ENCODE measurements at places on chromosomes 1 and 21.

DNA sequence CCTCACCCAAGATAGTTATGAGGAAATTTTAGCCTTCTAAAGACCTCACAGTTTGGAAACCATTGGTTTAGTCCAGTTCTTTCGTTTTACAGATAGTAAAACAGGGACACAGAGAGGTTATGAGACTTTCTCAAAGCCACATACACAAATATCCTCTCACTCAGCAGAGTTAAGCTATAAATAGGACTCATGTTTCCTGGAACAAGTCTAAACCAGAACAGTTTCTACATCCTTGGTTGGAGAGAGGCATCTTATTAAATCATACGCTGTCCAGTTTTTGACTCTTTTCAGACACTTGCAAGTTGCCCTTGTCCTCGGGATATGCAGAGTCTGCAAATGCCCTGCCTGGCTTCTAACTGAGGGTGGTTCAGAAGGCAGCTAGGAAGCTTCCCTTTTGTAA is 462.1 kb upstream of the DEPDC1 start:
- no peak for DNase-seq

DNA sequence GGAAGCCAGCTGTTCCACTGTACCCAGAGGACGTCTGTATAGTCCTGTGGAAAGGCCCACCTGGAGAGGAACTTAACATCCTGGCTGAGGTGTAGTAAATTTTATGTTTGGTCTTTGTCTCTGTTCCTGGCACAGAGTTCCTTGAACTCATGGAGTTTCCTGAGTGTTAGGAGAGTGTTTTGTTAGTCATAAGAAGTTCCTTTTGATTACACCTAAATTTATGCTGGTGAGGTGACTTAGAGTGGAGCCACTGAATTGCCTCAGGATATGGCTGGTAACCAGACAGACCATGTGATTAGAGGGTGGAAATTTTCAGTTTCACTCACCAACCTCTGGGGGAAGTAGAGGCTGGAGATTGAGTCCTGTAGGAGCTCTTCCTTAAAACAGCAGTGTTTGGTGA is 57.9 kb downstream of the RASAL2 start:
- DNase-seq = no peak

DNA sequence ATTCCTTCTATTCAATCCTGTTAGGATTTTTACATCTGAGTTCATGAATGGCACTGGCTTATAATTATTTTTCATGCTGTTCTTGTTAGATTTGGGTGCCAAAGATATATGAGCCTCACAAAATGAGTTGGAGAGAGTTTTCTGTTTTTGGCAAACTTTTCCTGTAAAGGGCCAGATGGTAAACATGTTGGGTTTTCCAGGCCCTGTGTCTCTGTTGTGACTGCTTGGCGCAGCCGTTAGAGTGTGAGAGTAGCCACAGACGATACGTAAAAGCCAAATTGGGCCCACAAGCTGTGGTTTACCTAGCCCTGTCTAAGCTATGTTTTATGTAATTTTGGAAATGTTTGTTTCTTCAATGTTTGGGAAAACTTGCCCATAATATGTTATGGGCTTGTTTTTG is 15.6 kb upstream of the CA6 start:
- DNase-seq = no peak

- no peak for DNase-seq
Measured at GRCh38 chr1:164699815-164700491, 141.0 kb downstream of the PBX1 start.

GRCh38 chr1:212852105-212852688 is 4.7 kb upstream of the SPATA45 start:
- no peak for DNase-seq

GRCh38 chr21:41877901-41878830 is 978 bp downstream of the PRDM15 start:
- DNase-seq = no peak

DNA sequence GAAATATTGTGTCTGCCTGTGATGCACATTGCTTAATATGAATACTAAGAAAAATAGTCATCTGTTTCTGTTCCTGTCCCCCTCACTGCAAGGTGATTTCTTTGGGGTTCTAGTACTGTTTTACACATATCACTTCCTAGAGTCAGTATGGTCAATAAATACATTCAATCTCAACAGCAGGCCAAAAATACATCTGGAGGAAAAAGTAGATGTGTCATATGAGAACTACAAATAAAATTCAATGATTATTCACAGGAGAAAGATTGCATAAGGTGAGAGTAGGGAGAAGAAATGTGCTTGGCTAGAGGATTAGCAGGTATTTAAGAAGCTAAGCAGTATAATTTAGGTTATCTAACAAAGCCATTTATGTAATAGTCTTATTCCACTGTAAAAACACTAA is 45.3 kb upstream of the SAMSN1 start:
- no peak for DNase-seq

DNA sequence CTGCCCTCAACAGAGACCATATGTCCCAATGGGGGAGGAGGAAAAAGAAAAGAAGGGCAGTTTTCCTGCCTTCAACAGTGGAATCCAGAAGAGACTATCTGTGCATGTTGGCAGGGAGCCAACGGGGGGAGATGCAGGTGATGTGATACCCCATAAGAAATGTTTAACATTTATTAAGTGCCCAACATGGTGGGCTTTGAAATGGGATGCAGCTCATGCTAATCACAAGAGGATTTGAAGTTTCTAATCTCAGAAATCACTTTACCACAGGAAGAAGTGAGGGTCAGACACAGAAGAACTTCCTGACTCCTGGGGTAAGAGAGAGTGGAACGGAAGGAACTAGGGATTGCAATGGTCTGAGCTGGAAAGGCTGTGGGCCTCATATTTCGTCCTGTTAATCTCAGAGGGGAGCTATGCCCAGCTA is 16.2 kb downstream of the CSRP1 start:
- no peak for DNase-seq

GRCh38 chr1:64200064-64200463 is 3.4 kb upstream of the UBE2U start:
- no peak for DNase-seq

DNA sequence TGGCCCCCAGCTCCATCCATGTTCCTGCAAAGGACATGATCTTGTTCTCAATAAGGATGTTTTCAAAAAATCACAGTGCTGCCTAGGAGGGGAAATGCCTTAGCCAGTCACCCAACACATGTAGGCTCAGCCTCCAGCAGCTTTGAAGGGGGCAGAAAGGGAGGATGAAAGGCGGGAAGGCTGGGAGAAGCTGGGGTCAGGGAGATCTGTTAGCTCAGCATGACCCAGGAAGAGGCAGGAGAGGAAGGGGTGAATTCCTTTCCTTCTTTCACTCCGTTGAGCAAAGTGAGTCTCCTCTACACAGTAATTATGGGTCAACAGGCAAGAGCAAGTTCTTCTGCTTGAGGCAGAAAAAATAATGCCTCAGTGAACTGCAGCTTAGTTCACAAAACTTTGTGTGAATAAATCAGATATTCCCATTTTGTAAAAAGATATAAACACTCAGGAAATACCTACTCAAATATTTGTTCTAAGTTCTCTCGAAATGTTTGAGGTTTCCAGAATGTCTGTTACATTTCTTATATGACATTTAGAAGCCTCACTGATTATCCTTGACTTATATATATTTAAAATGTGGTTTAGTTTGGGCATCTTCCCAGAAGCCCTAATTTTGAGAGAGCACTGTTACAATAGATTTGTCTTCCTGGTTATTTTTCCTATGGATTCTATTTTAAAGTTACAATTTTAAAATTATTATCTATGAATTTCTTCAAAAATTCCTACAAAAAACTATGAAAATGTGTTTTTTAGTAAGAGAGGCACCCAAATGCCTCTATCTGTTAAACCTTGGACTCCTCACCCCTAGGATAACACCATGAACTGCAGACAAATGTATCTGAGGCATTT is 116.8 kb downstream of the KCNJ6 start:
- DNase-seq = no peak

DNA sequence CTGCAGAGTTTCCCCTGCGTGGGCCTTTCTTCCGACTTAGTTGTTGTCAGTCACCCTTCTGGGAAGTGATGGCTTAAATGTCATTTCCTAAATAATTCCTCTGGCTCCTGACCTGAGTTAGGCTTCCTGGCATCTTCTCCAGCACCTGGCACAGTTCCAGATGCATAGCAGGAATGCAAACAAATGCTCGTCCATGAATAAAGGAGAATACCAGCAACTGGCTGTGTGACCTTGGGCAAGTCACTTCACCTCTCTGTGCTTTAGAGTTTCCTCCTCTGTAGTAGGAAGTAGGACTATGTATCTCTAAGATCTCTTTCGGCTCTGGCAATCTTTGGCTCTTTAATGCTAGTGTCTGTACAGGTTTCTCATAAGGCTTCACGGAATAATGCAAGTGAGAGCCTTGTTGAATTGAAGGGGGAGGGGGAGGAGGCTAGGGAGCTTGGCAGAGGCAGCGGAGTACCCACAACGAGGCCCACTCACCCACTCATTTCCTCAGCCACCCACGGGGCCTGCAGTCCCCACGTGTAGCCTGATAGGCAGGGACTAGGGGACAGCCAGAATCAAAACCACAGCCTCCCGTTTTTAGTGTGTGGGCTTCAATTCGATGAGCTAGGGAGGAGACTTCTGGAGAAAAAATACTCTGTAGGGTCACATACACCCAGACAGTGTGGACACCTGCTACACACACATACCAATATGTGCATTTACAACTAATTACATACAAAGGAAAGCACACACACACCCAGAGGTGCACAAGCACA is 48.1 kb downstream of the TENT5C start:
- DNase-seq = no peak

GRCh38 chr21:31220575-31220974 is 123.5 kb downstream of the TIAM1 start:
- DNase-seq = no peak

GRCh38 chr1:18684303-18684702 is 53.7 kb downstream of the PAX7 start:
- no peak for DNase-seq

GRCh38 chr21:38460171-38460742 is 38.0 kb downstream of the ERG start:
- DNase-seq = no peak

GRCh38 chr21:27681841-27682240 is 715.0 kb upstream of the ADAMTS5 start:
- DNase-seq = no peak

GRCh38 chr1:100896481-100896982 is 642 bp downstream of the SLC30A7 start:
- peak; percentile 23 for DNase-seq

GRCh38 chr1:159925719-159926078 is 392 bp upstream of the TAGLN2 start:
- no peak for DNase-seq

DNA sequence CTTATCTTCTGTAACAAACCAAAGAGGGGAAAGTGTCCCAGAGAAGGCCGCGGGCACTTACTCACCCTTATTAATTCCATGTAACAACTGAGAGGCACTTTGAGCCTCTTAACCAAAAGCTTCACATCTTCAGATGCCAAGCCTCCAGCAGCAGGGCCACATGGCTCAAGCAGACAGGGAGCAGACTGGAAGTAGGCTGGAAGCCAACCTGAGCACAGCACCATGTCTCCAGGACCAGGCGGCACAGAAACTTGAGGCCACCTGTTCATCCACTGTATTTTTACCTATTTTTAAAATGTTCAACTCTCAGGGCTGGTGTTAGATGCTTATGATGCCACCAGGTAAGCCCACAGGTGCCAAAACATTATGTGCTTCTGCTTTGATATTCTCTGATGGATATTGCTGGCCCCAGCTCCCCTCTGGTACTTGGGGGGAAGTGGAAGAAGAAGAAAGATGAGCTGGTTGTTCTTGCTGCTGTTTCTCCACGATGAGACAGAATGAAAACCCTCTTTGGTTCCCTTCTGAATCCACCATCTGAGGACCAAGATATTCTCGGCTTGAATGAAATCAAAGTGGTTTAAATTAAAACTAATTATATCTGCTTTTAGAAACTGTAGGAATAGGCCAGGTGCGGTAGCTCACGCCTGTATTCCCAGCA is 30.6 kb upstream of the SDE2 start:
- DNase-seq = no peak

DNA sequence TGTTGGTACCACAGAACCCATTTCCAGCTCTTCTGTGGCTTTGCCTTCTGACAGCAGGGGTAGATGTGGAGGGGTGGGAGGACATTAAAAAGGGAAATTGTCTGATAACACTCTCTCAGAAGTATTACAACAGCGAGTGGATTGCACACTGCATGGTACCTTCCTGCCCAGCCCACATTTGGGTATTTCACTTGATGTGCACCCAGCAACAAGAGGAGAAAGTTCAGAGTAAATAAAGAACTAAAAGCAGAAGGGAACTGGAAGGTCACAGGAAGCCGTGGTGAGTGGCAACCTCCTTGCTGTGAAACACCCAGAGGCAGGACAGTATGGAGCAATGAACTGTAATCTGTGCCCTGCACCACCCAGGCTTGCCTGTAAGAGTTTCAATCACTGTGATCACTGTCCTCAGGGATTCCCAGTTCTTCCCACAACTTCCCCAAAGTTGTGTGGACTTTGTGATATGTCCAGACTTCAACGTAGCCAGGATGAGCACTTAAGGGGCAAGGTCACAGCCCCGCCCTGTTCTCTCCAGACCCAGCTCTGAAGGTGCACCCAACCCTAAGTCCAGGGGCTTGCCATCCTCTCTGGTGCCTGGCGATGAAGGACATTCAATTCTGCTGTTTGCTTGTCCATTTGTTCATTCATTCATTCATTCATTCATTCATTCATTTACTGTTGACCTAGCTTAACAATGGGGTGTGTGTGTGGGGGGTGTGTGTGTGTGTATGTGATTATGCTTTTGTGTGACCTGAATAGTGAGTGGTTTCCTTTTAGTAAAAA is 18.7 kb upstream of the F5 start:
- no peak for DNase-seq

GRCh38 chr1:35014486-35014885 is 17.3 kb downstream of the ZMYM6 start:
- DNase-seq = no peak

GRCh38 chr1:61049850-61050540 is 32.4 kb upstream of the NFIA start:
- DNase-seq = peak; percentile 87

- DNase-seq = no peak
Measured at GRCh38 chr21:32319012-32319411, 20.4 kb downstream of the MRAP start.

- DNase-seq = no peak
Measured at GRCh38 chr21:31599563-31599962, 59.9 kb upstream of the SOD1 start.

DNA sequence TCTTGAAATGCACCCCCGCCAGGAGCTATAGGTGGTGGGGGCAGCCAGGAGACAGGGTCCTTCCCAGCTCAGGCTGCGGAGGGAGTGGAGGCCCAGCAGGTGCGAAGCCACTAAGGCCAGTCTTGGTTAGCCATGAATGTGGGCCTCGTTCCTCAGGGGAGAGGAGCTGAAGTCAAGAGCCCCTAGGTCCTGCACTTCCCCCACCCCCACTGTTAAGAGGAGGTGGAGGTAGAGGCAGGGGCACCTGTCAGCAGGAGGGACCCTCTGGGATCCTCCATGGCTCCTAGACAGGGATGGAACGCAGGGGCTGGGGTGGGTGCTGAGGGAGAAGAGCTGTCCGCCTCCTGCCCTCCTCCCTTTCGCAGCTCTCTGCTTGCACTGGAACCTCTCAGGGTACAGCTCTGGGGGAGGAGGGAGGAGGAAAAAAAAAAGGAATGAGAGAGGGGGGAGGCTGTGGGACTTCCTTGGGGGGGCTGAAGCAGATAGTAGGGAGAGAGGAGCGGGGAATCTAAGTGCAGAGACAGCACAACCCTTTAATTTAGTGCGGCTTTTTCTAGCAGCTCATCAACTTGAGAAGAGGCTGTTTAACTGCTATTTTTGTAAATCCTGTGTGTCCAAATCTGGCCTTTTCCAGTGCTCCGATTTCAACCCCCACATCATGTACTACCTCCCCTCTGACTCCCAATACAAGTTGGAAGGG is 37.0 kb downstream of the MATN1 start:
- DNase-seq = no peak

Measured in SHP77 (cell line).